Naive thymus-derived CD8-positive, alpha-beta T cell (primary cell): ENCODE measurements at places on chromosomes 1 and 21.

- DNase-seq = no peak
These were observed 64.8 kb upstream of the BEND5 start for GRCh38 chr1:48841461-48841860.

GRCh38 chr1:232561381-232561780 is 68.6 kb downstream of the SIPA1L2 start:
- no peak for DNase-seq

- no peak for DNase-seq
These were observed 61.8 kb upstream of the TTLL7 start for GRCh38 chr1:84060781-84061180.

DNA sequence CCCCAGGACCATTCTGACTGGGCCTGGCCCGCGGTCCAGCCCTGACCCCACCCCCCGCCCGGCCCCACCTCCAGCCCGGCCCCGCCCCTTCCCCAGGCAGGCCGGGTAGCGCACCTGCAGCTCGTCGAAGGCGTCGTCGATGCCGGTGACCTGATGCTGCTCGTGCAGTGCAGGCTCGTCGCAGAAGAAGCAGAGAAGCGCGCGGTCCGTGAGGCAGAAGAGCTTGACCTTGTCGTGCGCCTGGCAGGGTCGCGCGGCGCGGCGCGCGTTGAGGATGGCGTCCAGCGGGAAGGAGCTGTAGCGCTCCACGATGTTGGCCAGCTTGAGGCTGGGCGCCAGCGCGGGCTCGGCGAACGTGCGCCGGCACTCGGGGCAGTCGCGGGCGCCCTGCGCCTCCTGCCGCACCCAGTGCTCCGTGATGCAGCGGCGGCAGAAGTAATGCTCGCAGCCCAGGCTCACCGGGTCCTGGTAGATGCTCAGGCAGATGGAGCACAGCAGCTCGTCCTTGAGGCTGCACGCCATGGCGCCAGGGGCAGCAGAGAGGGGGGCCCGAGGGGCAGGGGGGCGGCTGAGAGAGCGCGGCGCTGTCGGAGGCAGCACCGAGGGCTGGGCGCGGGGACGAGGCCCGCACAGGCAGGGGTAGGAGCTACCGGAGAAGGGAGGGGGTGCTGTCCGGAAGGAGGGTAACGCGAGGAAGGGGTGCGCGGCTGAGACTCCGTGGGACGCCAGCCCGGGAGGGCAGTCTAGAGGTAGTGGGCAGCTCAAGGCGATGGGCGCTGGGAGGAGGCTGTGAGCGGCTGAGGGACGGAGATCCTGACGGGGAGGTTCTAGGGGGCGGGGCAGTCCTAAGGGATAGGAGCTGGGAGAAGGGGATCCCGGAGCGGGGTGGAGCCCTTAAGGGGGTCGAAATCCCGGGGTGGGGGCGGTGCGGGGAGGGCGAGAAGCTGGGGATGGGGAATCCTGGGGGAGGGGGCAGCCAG is 642 bp downstream of the TRIM62 start:
- DNase-seq = peak; percentile 70

GRCh38 chr1:175976865-175977642 is 230.0 kb downstream of the COP1 start:
- DNase-seq = no peak

GRCh38 chr1:151611288-151611790 is 511 bp upstream of the SNX27 start:
- DNase-seq = no peak

- DNase-seq = no peak
These were observed 42.4 kb downstream of the FBXO2 start for GRCh38 chr1:11611638-11612327.

DNA sequence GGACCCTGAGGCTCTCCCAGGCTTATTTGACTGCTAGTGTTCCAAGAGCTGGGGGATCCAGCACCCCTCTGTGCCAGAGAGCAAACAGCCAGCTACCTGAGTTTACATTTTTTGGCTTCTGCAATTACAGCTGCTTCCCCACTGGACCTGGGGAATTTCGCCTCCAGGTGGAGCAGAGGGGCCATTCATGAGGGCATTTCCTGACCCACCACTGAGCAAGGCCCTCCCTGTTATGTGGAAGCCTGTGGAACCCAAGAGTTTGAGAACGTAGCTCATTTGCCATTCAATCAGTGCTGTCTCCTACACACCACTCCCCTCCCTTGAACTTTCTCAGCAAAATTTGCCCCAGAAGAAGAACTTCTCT is 42.7 kb upstream of the TMEM51 start:
- DNase-seq = no peak

- DNase-seq = no peak
These were observed 156.7 kb downstream of the BRINP3 start for GRCh38 chr1:190320952-190321351.

GRCh38 chr1:157992833-157993146 is 655 bp upstream of the KIRREL1 start:
- no peak for DNase-seq
